Fibroblast of skin of abdomen (primary cell): ENCODE measurements at places on chromosomes 12 and 14.
A peak's percentile ranks its signal among the peaks of the same experiment; 100 is the strongest.

- DNase-seq, result no peak
These were observed 12.2 kb downstream of the CLMN start for GRCh38 chr14:95307402-95308041.

DNA sequence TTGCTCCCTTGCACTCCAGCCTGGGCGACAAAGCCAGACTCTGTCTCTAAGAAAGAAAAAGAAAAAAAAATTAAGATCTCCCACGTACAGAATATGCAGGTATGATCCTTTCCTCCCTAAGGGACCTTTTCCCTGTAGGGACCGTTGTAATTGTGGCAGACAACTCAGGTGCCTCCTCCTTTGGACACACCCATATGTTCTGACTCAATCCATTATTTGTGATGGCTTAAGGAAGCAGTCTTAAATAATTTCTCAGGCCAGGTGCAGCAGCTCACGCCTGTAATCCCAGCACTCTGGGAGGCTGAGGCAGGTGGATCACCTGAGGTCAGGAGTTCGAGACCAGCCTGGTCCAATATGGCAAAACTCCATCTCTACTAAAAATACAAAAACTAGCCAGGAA is 53.1 kb downstream of the TMCC3 start:
- DNase-seq, result no peak

GRCh38 chr12:14928931-14929330 is 9.4 kb downstream of the ERP27 start:
- DNase-seq, result no peak

DNA sequence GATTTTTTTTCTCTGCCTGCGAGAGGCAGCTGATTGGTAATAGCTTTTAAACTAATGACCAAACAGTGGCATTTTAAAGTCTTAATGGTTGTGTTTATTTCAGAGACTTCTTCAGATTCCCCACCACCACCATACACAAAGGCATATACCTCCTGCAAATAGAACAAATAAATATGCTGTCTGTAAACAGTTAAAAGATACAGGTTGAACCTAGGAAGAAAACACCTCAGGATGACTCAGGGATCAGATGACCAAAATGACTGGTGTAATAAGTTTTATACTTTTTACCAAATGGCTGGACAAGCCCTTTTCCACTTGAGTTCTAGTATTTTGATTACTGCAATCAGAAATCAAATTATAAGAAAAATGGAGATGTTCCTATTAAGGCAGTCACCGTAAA is 364.1 kb downstream of the PAWR start:
- DNase-seq, result no peak

DNA sequence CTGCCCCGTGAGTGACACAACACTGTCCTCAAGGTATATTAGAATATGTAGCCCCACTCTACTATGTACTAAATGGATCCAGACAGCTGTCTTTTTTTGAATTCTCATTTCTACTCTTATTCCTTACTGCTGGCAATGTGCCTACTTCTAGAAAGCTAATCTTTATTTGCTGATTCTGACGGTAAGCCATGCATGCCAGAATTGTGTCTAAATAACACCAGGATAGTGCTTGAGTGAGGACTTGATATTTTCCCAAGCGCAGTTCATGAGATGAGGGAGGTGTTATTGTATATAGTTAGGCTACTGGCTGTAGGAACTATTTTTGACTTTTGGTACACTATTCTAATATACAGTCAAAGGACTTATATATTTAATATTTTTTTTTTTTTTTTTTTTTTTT is 316.2 kb upstream of the NAV3 start:
- DNase-seq, result no peak

GRCh38 chr12:28248555-28249145 is 58.4 kb downstream of the CCDC91 start:
- no peak for DNase-seq

GRCh38 chr12:132579744-132580143 is 30.6 kb downstream of the LRCOL1 start:
- DNase-seq, result no peak

GRCh38 chr12:22034709-22035506 is 11.1 kb upstream of the CMAS start:
- no peak for DNase-seq

DNA sequence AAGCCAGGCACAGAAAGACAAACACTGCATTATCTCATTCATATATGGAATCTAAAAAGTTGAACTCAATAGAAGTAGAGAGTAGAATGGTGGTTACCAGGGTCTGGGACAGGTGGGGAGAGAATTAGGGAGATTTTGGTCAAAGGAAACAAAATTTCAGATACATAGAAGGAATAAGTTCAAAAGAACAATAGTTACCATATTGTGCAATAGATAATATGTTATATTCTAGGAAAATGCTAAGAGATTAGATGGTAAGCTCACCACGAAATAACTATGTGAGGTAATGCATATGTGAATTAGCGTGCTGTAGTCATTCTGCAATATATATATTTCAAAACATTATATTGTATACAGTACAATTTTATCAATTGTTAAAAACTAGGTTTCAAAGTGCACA is 442.5 kb downstream of the KCNH5 start:
- no peak for DNase-seq

GRCh38 chr14:59247801-59248584 is 59.5 kb downstream of the DAAM1 start:
- no peak for DNase-seq

DNA sequence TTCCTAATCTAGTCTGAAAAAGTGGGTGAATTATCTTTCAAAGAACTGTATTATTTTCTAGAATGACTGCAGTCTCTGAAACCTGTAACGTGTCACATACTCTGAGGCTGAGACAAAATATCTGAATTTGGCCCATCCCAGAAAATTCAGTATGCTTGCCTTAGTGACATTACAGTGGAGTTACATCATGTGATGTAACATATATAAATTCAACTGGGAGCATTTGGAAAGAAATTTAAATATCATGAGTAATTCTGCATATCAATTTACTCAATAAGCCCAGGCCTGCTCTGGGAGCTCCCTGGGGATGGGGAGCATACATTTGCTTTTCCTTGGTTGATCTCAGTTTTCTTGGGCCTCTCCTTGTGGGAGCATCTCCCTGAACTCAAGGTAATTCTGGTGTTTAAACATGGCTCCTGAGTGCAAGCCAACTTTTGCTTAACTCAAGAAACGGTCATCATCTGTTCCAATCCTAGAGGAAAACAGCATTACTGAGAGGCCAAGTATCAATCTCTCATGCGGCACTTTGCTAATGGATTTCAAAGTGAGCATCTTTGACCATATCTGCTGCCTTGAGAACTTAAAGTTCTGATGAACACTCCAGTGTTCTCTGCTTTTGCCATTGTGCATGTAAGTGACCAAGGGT is 54.4 kb downstream of the AKAP6 start:
- peak; percentile 74 for DNase-seq

GRCh38 chr14:74875204-74875603 is 741 bp downstream of the PROX2 start:
- DNase-seq, result no peak

GRCh38 chr12:132690112-132690511 is 2.7 kb downstream of the PXMP2 start:
- DNase-seq, result no peak

DNA sequence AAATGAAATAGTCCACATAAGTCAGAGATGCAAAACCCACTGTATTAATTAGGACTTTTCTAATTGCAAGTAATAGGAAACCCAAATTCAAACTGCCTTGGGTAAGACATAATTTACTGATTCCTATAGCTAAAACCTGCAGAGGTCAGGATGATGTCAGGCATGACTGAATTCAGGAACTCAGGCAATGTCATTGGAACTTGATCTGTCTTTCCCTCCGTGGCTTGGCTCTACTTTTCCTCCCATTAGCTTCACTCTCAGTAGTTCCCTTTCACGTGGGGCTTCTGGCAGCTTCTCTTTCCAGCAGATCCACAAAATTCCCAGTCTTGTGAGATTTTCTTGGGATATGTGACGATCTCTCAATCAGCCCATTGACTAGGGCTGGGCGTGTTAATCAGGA is 2.4 kb upstream of the JDP2 start:
- no peak for DNase-seq

- DNase-seq, result peak; percentile 0
These were observed 731.9 kb upstream of the FBXO33 start for GRCh38 chr14:40164083-40164482.

DNA sequence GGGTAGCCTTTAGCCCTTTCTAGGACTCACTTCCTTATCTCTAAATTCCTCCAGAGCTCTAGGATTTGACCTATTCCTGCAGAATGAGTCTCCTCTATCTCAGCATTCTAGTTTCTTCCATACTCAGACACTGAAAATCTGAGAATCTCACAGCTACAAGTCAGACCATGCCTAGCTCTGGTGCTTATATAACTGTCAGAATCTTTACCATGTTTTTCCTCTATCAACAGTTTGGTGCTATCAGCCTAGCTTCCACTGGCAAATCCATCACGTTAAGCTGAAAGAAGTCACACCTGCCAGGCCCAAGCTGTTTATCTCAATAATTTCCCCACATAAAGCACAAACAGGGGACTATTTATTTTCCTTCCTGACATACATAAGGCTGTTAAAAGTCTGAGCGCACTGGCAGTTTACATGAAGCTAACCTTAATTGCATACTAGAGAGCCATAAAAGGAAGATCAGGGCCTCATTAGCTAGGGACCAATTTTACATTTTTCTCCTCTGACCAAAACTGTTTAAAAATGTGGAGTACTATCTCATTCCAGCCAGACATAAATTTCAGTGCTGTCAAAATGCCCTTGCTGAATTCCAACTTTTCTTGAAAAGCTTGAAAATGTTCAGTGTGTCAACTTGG is 270.5 kb downstream of the C12orf75 start:
- peak; percentile 77 for DNase-seq

- peak; percentile 70 for DNase-seq
These were observed 100.7 kb downstream of the ELK3 start for GRCh38 chr12:96294831-96295230.

- no peak for DNase-seq
These were observed 104.1 kb downstream of the SLC35F4 start for GRCh38 chr14:57761800-57762199.

- no peak for DNase-seq
These were observed 62.7 kb downstream of the C2CD5 start for GRCh38 chr12:22481547-22482104.

DNA sequence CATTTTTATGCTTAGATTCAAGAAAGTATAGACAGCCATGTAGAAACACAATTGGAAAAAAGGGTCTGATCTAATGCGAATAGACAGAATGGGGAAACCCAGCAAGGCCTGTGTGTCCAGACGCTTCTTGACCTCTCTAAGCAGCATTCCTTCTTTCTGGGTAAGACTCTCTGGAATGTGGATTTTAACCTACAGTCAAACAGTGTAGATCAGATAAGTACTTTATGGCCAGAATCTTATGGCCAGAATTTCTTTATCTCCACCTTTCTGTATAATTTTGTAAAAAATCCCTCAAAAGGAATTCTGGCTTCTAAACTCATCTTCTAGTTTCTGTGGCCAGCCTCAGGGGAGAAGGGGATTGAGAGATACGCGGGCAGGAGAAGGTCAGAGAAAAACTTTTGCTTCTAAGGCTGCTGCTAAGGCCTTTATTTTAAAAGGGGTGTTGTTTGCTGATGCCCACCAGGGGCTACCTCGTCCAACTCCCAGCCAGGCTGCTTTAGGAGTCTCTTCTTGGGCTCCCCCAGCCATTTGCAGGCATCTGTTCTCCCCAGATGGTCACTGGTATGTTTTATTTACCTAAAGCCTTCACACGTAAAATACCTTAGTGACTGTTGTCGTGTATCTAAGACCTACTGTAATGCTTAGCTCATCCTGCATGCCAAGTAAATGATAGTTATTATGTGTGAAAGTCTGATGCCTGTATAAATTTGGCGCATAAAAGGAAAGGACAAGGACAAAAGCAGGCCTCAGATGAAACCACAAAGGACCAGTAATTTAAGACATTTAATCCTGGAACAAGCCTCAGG is 68.4 kb downstream of the ANO6 start:
- peak; percentile 74 for DNase-seq

DNA sequence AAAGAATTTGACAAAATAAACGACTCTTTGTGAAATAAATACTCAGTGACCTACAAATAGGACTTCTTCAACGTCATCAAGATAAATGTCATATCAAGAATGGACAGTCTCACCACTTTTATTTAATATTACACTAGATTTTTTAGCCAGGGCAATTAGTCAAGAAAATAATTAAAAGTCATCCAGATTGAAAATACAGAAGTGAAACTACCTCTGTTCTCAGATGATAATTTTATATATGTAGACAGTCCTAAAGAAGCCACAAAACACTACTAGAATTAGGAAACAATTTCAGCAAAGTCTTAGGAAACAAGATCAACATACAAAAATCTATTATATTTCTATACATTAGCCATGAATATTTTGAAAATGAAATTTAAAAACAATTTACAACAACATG is 689.6 kb upstream of the SEL1L start:
- DNase-seq, result no peak

GRCh38 chr14:75417674-75418073 is 10.1 kb upstream of the JDP2 start:
- DNase-seq, result peak; percentile 55

DNA sequence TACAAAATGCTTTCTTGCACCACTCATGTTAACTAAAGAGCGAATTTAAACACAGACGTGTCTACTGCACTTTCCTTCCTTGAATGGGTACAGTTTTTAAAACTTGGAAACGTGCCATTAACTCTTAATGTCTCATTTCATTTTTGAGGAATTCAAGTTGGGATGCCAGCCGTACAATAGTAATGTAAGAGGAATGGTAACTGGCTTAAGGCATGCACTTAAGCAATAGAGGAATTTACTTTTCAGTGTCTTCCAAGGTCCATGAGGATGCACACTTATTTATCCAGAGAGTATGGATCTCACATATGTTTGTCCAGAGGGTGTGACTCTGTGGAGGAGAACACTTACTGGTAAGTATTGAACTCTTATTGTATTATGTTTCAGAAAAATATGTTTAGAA is 52.9 kb downstream of the PPP4R4 start:
- peak; percentile 77 for DNase-seq

DNA sequence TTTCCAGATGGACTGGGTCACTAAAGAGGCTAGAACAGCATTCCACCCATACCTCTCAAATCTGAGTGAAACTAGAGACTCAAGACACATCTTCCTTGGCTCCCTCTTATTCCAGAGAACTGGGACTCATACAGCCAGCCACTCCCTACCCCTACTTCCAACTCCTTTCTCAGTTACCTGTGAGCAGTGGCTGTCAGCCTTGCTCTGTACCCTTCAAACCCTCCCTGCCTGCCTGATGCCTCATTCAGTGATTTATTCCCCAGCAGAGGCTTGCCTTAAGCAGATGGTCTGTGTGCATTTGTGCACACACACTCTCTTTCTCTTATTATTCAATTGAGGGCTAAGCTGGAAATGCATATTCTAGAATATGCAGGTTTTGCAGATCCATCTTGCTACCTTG is 14.6 kb downstream of the GPR84 start:
- no peak for DNase-seq
